ENCODE measurements at places on chromosomes 6 and 20. TPM values are rescaled to one million over a fixed set of nuclear protein-coding genes. Genes with fewer than 3 reads are reported as not detected.

- no peak for DNase-seq
Measured at GRCh38 chr6:158599635-158600034, 39.7 kb downstream of the TMEM181 start.

DNA sequence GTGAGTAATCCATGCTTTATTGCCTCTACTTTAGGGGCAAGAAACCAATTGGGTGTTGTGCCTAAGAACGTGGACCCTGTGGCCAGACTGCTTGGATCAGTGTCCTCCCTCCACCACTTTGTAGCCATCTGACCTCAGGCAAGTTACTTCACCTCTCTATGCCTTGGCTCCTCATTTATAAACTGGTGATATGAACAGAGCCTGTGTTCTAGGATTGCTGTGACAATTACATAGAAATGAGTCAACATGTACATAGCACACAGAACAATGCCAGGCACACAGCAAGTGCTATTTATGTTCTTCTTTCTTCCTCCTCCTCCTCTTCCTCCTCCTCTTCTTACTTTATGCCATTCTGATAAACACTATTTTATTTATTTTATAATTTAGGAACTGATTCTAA, 339.4 kb downstream of the CD83 start:
- DNase-seq, result no peak

DNA sequence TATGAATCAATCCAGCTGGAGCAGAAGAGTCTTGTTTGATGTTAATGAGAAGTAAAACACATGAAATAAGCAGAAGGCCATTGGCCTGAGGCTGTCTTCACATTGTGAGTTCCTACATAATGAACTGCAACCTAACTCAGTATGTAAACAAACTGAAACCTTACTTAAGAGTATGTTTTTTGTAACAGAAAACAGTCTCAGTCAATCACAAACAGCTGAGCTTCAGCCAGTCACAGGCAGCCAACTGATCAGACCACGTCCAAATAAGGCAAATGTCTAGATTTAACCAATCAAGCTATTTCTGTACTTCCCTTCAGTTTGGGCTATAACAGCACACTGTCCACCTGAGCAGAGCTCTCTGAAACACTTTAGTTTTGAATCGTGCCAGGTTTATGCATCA, 234.7 kb downstream of the TRDN start:
- no peak for DNase-seq

The SLC16A10 gene
- 6.3 TPM for total RNA-seq

DNA sequence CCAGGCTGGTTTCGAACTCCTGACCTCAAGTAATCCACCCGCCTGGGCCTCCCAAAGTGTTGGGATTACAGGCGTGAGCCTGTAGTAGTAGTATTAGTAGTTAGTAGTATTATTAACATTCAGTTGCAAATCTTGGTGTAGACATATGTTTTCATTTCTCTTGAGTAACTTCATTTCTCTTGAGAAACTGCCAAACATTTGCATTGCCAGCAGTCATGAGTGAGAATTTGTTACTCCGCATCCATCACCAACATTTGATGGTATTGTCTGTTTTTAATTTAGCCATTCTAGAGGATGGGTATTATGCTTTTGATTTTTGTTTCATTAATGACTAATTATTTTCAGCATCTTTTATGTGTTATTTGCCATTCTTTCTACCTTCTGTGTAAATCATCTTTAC, 1.5 kb upstream of the ERVFRD-1 start:
- no peak for DNase-seq

- no peak for DNase-seq
Measured at GRCh38 chr20:47572105-47572729, 70.5 kb downstream of the NCOA3 start.

The CALHM6 gene
- 3.2 TPM for total RNA-seq

The PTK6 gene
- total RNA-seq, result 0.80 TPM

DNA sequence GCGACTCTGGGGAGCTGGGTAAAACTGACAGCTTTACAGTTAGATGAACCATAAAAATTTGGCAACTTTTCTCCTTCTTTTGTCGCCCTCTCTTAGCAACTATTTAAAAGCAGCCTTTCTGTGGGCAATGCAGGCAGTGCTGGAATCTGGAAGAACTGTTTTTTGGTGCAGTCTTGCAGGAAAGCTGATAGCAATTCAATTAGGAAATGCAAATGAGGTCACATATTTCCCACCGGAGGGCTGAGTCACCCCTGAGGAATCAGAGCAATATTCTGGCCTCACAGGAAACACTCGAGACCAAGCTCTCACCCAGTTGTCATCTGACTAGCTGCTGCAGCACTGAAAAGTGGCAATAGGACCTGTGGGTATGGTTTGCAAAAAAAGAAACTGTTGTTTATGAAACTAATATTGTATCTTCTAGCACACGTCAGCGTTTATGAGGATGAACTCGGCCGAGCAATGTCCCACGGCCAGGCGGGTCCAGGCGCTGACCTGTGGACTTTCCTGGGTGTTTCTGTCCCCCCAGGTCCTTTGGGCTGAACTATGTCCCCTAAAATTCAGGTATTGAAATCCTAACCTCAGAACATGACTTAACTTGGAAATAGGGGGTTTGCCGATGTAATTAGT, 312.3 kb downstream of the TAF4 start:
- no peak for DNase-seq

The TMEM244 gene
- 1.2 TPM for total RNA-seq

The MAFB gene
- total RNA-seq, result 8.9 TPM

DNA sequence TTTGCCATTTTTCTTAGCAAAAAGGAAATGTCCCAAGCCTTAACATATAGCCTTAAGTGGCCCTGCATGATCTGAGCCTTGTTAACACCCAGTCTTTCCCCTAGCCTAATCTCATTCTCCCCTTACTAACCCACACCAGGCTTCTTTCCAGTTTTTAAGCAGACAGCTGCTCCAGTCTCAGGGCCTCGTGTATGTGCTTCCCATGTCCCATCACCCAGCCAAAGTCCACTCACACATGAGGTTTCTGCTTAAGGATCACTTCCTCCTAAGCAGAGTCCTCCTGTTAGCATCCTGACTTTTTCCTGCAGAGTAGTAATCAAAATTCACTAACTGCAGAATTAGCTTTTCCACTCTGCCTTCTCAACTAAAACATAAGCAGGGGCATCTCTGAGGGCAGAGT, 96.1 kb downstream of the SMLR1 start:
- DNase-seq, result no peak

DNA sequence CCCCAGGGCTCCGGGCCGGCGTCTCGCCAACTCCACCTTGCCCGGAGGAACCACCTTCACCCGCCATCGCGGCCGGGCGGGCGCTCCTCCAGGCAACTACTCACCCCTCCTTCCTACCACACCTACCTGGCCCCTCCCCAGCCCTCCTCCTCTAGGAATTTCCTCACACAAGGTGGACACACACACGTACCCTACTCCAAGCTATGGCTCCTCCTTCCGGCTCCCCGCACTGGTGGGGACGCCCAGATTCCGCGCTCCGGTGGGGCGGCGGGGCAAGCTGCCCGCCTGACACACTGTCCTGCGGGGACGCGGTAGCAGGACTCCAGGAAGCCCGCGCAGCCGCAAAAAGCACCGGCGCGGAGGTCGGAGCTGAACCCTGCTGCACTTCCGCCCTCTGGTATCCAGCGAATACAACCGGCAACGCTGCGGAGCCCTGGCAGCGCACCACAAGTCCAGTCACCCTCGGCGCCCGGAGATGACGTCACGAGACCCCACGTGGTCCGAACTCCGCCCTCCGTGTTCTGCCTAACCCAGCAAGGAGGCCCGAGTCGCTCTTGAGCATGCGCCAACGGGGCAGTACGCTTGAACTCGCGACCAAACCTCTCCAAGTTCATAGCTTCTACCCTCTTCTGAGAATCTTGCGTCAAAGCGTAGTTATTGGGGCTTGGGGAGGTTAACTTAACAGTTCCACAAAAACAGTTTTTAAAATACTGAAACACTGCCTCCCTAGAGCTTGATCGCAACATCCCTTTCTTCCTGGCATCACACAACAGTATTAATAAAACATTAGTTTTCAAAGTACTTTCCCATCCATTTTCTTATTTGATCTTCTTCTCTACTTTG, at the start of gene ATG5:
Gene ATG5 (minus strand): TSS at position 425 of the 843 bp plus-strand sequence. CDS start 9,552 bp downstream, outside the sequence.
- DNase-seq, result peak; percentile 97

- DNase-seq, result no peak
Measured at GRCh38 chr20:19913349-19913748, 103.8 kb upstream of the NAA20 start.

DNA sequence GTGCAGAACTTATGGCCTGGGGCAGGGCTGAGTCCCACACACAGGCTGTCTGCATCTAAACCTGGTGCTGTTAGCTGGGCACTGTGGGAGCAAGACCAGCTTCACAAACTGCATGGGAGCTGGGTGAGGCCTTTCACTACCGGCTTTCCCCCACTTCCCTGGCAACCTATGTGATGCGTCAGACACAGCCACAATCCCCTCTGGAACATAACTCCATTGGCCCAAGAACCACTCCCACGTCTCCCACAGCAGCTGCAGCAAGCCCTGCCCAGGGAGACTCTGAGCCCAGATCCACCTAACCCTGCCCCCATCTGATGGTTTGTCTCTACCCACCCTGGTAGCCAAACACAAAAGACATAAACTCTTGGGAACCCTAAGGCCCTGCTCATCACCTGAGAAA, 9.3 kb downstream of the WDR27 start:
- no peak for DNase-seq

The CCN2 gene
- not detected for total RNA-seq

DNA sequence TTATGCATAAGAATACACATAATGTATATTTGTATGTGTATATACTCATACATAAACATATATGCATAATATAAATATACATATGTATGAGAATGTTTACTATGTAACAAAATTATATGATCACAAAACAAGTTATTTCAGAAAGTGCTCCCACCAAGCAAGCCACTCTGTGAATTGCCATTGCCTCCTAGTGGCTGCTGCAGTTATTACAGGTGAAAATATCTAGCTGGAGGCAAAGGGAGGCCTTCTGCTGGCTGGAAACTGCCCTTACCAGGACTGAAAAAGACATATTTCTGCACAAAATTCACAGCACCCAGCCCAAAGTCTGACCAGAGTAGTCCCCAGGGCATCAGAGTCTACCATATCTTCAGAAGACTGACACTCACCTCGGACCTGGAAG, 14.4 kb upstream of the ADAM33 start:
- DNase-seq, result no peak

DNA sequence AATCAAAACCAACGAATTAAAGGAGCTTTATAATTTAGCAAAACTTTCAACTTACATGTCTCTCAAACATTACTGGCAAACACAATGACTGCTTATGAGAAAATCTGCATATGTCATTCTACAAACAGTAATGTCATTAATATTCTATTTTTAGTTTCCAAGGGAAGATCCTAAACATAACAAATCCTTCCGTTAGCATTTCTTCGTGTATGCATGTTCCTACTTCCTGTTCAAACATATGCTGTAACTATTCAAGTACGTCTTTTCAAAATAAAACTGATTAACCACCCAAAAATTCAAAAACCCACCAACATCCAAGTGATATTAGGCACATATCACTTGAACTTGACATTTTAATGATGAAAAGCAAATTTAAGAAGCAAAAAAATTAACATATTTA, 131.3 kb downstream of the HACE1 start:
- no peak for DNase-seq

DNA sequence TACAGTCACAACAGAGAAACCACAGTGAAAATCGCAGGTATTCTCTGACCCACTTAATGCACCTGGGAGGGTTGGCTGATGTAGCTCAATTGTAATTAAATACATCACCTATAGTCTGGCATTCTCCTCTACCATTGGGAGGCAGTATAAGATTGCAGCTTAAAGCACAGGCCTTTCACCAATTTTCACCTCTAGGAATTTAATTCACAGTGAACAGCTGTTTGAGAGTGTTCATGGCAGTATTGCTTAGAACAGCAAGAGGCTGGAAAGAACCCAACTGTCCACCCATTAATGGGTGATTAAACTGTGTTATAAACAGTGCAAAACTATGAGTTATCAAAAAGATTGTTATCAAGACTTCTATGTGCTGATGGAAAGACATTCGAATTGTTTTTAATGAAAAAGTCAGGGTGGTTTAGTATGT, 2.0 kb downstream of the EDEM2 start:
- DNase-seq, result no peak

The CDH26 gene
- total RNA-seq, result 1.9 TPM

- no peak for DNase-seq
Measured at GRCh38 chr20:35290186-35290886, 1.9 kb downstream of the FAM83C start.

DNA sequence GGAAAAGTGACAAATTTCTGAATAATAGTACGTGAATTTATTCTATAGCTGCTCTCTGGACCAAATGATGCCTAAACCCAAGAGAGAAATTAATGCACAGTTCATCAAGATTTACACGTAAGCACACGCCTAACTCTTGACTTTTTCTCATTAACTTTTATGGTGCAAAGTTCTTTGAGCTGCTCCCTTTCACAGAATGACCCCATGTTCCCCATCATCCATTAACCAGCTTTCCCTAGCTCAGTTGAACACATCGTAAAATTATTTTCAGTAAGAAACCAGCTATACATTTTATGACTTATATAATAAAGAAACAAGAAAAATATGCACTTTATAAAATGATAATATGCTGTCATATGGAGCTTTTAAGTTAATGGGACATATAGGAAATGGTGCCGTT, 54.3 kb downstream of the ID4 start:
- no peak for DNase-seq

- DNase-seq, result no peak
Measured at GRCh38 chr20:18981962-18982539, 168.5 kb downstream of the SCP2D1 start.

The CLPSL1 gene
- total RNA-seq, result not detected

GRCh38 chr20:48405909-48406308, 421.9 kb downstream of the PREX1 start:
- no peak for DNase-seq

GRCh38 chr6:46331461-46331860, 159.8 kb downstream of the RCAN2 start:
- no peak for DNase-seq

DNA sequence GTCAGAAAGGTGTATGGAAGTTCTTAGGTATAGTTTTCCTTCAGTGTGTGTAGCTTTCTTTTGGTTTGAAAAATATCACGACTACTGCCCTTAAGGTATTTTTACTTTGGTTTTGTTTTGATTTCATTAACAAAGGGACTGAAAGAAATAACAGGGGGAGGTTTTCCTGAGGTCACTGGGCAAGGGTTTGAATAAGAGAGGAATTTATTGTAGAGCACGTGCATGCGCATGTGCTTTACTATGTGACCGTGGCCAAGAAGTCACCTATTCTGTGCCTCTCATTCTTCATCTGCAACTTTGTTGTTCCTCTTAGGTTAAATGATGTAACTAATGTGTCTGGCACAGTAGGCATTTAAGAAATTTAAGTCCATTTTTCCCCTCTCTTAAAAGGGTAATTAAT, 4.1 kb upstream of the MAN1A1 start:
- DNase-seq, result no peak

DNA sequence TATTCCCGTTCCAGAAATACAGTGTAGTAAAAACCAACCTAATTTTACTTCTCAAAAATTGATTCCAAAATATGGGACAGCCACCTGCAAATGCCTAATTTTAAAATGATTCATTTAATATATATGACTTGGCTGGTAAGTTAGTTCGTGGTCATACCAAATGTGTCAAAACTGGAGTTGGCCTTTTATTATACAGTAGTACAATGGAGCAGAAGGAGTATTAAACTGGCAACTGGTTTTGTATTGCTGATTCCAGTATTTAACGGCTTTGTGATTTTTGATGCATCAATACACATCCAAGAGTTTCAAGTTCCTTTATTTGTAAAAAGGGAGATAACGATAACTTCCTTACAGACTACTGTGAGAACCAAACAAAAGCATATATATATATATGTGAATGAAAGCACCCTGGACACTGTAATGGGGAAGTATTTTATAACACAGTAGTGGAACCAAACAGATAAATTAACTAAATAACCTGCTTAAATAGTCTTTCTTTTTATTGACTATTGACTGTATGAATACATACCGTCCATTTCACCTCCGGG, 24.8 kb downstream of the SAMHD1 start:
- no peak for DNase-seq

The CTAGE9 gene
- not detected for total RNA-seq
